GM23248 (cell line): ENCODE measurements at places on chromosomes 12 and 14.

DNA sequence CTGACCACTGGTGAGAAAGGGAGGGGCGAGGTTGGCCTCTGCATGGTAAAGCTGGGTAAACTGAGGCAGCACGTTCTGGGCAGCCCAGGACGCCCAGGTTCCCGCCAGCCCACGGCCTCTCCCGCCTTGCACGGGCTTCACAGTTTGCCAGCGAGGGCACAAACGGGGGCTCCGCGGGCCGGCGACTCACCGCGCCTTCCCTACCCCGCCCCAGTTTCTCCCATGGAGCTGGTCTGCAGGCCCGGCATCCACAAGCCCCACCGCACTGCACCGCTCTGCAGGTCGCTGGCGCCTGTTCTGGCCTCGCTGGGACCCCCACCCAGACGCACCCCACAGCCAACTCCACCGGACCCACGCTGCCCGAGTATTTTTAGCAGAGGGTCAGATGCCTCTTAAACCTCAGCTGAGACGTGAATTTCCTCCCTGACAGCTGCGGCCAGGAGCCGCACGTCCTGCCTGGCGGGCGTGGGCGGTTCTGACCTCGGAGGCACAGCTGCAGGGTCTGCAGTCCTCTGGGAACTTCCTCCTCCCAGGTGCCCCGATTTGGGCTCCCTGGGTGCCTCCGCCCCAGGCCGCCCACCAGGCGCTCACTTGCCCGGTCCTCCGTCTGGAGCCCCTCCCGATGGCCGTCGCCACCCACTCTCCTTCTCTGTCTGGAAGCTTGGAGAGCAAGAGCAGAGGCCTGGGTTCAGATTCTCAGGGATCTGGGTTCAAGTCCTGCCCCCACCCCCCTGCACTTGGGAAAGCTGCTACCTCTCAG lies 29.5 kb upstream of the INF2 start:
- H3K4me3 ChIP-seq: no peak overlapping the region
- H3K27ac ChIP-seq: no peak overlapping the region
- H3K36me3 ChIP-seq: no peaks in the 10 kb centered on the region

DNA sequence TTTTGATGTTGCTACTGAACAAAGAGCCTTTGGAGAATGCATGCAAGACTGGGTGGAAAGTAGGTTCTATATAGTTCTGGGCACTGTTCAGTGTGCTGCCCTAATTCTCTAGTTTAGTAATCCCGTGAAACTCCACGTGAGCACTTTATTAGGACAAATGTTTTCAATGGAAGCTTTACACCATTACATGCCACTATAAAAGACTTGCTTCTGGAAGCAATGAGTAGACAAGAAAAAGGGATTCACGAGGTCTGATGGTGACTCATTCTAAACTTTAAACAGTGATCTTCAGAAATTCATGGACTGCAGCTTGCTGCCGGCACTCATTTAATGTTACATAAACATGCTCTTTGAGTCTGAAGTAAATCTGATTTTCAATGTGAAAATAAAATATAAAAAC lies 22.3 kb downstream of the ATG14 start:
- peak overlapping the region; percentile 54 for H3K27ac ChIP-seq
- peak; percentile 76 for DNase-seq
- peaks cover 19% of the 10 kb centered on the region for H3K4me1 ChIP-seq
- no peak overlapping the region for H3K4me3 ChIP-seq

DNA sequence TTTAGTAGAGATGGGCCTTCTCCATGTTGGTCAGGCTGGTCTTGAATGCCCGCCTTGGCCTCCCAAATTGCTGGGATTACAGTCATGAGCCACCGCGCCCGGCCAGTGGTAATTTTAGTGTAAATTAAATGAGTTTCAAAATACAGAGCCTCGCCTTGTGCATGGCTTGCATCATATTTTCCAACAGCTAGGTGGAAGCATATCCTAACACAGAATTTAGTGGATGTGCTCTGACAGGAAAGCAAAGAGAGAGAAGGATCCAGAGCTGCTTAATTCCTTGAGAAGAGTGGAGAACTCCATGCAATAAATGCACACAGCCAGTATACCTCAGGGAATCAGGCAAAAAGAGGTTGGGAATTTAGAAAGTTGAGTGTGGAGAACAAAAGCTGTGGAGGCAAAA lies 2.5 kb downstream of the OR6C2 start:
- H3K36me3 ChIP-seq: no peaks in the 10 kb centered on the region
- DNase-seq: peak; percentile 0
- H3K4me1 ChIP-seq: no peaks in the 10 kb centered on the region
- H3K27me3 ChIP-seq: no peaks in the 10 kb centered on the region

- no peak for DNase-seq
- H3K36me3 ChIP-seq: no peaks in the 10 kb centered on the region
- H3K27ac ChIP-seq: no peak overlapping the region
- H3K27me3 ChIP-seq: no peaks in the 10 kb centered on the region
These were observed 196.1 kb downstream of the ESR2 start for GRCh38 chr14:64098120-64098519.

DNA sequence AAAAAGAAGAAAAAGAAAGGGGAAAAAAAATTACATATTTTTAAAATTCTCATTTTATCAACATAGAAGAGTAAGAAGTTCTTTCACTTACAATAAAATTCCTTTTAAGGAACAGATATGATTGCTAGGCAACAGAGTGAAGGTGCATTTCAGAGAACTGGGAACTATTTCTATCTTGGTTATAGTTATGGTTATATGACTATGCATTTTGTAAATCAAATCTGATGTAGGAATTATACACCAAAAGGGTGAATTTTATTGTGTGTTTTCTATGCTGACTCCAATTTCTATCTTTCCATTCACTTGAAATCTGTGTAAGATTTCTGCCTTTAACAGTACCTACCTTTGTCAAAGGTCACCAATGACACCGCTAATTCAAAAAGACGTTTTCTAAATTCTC lies 50.1 kb downstream of the HNRNPC start:
- H3K27me3 ChIP-seq: no peaks in the 10 kb centered on the region
- peak overlapping the region; percentile 90 for H3K27ac ChIP-seq

- no peak for DNase-seq
- no peaks in the 10 kb centered on the region for H3K27me3 ChIP-seq
- no peak overlapping the region for H3K27ac ChIP-seq
- no peaks in the 10 kb centered on the region for H3K36me3 ChIP-seq
- no peak overlapping the region for H3K4me3 ChIP-seq
- no peaks in the 10 kb centered on the region for H3K4me1 ChIP-seq
These were observed 94.7 kb downstream of the SYNE3 start for GRCh38 chr14:95421741-95422140.

- no peaks in the 10 kb centered on the region for H3K4me1 ChIP-seq
- no peak overlapping the region for H3K4me3 ChIP-seq
- no peak overlapping the region for H3K27ac ChIP-seq
- no peaks in the 10 kb centered on the region for H3K36me3 ChIP-seq
- DNase-seq: no peak
- no peaks in the 10 kb centered on the region for H3K27me3 ChIP-seq
These were observed 24.7 kb downstream of the NGDN start for GRCh38 chr14:23494223-23494622.

DNA sequence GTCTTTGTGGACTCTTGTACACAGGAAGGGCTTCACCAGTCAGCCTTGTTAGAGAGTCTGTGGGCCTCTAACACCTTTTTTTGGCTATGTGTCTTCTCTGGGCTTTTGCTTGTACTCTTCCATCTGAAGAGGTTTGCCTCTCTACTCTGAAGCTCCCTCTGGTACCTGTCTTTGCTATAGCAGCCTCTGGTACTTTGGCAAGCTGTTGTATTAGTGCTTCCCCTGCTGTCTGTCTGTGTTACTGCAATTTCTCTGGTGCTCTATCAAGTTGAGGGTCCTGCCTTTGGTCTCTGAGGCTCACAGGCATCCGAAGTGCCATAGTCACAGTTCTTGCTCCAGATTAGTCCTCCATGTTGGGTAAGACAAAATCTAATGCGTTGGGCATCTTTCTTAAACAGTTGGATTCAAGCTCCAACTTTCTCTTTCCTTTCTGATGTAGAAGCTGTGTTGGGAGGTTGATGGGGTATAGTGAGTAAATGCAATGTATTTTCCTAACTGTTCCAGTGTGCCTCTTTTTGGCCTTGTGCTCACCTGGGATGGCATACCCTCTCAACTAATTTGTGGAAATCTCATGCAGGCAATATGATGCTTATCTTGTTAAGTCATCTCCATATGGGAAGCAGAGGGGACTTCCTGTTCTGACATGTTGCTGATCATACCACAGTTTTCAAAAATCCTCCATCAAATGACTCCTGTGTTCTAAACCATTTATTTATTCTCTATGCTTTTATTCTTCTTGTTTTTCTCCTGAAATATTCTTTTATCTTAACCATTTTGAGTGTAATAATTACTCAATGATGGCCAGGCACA lies 88.8 kb downstream of the ATF7IP start:
- DNase-seq: peak; percentile 45
- no peak overlapping the region for H3K4me3 ChIP-seq
- H3K36me3 ChIP-seq: peaks cover 38% of the 10 kb centered on the region

- H3K27ac ChIP-seq: no peak overlapping the region
- no peak overlapping the region for H3K4me3 ChIP-seq
- no peaks in the 10 kb centered on the region for H3K27me3 ChIP-seq
- H3K36me3 ChIP-seq: no peaks in the 10 kb centered on the region
- H3K4me1 ChIP-seq: no peaks in the 10 kb centered on the region
- no peak for DNase-seq
These were observed 159.5 kb downstream of the METTL25 start for GRCh38 chr12:82517808-82518207.

- no peak for DNase-seq
- H3K36me3 ChIP-seq: no peaks in the 10 kb centered on the region
- H3K27ac ChIP-seq: no peak overlapping the region
These were observed 2.9 kb upstream of the CHGA start for GRCh38 chr14:92920001-92920400.

GRCh38 chr12:131684015-131684725 lies 26.7 kb upstream of the SFSWAP start:
- no peaks in the 10 kb centered on the region for H3K4me1 ChIP-seq
- H3K27ac ChIP-seq: no peak overlapping the region
- H3K4me3 ChIP-seq: no peak overlapping the region
- H3K36me3 ChIP-seq: no peaks in the 10 kb centered on the region
- no peaks in the 10 kb centered on the region for H3K27me3 ChIP-seq

DNA sequence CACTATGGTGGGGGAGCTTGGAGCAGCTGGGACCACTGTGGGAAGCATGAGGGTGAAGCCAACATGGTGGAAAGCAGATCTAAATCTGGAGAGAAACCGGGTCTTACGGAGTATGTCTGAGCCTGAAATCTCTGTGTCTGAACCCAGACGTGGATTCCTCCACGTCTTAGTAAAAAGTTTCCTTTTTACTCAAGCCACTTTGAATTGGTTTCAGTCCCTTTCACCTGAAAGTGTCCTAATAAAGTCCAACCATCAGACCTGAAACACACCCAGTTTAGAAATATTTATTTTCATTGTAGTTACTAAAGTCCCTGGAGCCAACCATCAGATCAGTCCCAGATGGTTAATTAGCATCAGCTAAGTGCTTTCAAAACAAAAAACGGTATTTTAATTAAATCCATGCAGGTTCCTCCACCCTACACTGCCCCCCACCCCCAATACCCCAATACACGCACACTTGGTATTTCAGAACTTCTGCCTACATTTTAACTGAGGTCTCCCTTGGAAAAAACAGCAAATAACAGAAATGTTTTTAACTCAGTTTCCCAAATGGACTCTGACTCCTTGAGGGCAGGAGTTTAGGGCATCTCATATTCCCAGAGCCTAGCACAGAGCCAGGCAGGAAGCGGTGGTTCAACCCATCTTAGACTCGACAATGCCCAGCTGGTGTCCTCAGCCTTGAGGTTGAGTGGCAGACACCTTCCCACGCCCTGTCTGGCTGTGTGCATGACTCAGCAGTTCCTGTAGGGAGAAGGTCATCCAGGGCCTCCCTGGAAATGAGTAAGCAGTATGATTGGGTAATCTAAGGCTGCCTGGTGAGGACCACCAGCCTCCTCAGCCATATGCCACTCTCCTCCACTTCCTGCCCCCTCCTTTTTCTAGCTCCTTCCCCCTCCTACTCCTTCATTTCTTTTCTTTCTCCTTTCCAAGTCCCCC lies 175.8 kb downstream of the TTC8 start:
- H3K4me1 ChIP-seq: peaks cover 38% of the 10 kb centered on the region
- peak overlapping the region; percentile 96 for H3K27ac ChIP-seq
- H3K27me3 ChIP-seq: no peaks in the 10 kb centered on the region
- no peak overlapping the region for H3K4me3 ChIP-seq
- DNase-seq: peak; percentile 98

- no peak overlapping the region for H3K27ac ChIP-seq
- no peaks in the 10 kb centered on the region for H3K36me3 ChIP-seq
- no peaks in the 10 kb centered on the region for H3K4me1 ChIP-seq
- DNase-seq: no peak
- no peaks in the 10 kb centered on the region for H3K27me3 ChIP-seq
These were observed 147.4 kb downstream of the RMST start for GRCh38 chr12:97609957-97610356.

DNA sequence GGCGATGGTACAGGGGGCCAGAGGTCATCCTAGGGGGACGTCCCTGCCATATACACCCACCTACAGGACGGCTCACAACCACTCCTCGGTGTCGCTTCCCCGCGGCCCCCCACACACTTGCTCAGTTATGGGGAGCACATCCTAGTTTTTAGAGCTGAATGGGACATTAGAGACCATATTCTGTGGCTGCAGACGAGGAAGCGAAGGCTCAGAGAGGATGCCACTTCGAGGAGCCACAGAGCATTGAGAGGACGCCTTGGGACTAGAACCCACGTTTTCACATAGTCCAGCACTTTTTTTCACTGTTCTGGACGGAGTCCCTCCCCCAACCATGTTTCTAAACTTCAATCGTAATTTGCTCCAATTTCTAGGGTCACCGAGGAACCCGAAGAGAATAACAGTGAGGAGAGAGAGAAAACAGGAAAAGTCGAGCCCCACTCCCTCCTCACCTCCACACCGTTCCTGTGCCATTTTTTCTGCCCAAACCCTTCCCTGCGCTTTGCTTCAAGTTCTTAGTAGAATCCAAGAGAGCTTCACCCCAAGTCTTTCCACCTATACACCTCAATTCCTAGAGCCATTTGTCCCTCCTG lies 641 bp upstream of the ASCL1 start:
- no peak overlapping the region for H3K27ac ChIP-seq
- H3K36me3 ChIP-seq: no peaks in the 10 kb centered on the region
- H3K27me3 ChIP-seq: peaks cover 77% of the 10 kb centered on the region

DNA sequence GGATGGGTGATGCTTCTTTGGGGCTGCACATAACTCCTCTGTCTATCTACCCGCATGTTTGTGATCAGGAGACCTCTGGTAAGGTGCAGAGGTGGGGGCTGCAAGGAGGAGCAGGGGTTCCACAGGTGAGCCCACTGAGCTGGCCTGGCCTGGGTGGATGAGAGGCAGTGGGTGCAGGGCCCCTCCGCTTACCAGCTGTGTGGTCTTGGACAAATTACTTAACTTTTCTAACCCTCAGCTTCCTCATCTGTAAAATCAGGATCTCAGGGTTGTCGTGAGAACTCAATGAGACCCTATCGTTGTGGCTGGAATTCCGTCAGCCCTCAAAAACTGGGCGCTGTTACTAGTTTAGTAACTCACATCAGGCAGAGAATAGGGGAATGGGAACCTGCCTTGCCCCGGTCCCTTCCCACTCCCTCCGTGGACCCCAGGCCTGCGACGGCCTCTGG lies 7.5 kb downstream of the PTPN6 start:
- H3K27ac ChIP-seq: no peak overlapping the region
- H3K27me3 ChIP-seq: no peaks in the 10 kb centered on the region
- no peaks in the 10 kb centered on the region for H3K36me3 ChIP-seq
- H3K4me3 ChIP-seq: no peak overlapping the region
- no peak for DNase-seq
- H3K4me1 ChIP-seq: 0 out of 2 replicates have a peak, but pooled peaks cover 7% of the 10 kb centered on the region

GRCh38 chr14:69845787-69846186 lies 33.4 kb upstream of the SMOC1 start:
- no peak overlapping the region for H3K4me3 ChIP-seq
- H3K4me1 ChIP-seq: no peaks in the 10 kb centered on the region
- no peak overlapping the region for H3K27ac ChIP-seq
- peak; percentile 9 for DNase-seq

- H3K27ac ChIP-seq: no peak overlapping the region
- no peak for DNase-seq
- H3K4me3 ChIP-seq: no peak overlapping the region
- no peaks in the 10 kb centered on the region for H3K4me1 ChIP-seq
These were observed 24.8 kb downstream of the RGS6 start for GRCh38 chr14:71956920-71957563.
